ENCODE measurements at places on chromosomes 6 and 20.

DNA sequence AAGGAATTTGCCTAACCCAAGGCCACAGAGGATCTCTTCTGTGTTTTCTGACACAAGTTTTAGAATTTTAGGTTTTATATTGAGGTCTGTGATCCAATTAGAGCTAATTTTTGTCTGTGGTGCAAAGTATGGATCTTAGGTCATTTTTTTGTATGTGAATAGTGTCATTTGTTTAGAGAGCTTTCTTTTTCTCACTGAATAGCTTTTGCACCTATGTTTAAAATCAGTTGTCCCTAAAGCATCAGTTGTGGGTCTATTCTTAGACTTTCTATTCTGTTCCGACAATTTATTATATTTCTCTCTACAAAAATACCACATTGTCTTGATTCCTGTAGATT lies 341 bp upstream of the MCM9 start:
- no peak for DNase-seq

DNA sequence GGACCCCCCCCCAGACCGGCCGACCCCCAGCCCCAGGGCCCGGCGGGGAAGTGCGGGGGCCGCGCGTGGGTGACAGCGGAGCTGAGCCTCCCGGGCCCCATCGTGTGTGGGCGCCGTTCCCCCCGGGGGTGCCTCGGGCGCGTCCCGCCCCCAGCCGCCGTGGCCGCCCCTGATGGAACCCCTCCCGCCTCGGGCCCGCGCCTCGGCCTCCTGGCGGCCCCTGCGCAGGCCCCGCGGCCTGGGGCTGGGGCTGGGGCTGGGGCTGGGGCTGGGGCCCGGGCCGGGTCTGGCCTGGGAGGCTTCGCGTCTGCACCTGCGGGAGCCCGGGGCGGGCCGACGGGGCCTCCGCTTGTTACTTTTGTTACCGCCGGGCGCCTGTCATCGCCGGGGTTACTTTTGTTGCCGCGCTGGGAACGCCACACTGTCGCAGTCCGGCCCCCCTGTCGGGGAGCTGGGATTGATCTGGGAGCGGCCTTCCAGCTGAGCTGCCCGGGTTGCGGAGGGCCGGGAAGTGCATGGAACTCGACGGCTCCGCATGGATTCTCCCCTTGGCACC lies 598 bp downstream of the OGFR start:
- no peak for DNase-seq

DNA sequence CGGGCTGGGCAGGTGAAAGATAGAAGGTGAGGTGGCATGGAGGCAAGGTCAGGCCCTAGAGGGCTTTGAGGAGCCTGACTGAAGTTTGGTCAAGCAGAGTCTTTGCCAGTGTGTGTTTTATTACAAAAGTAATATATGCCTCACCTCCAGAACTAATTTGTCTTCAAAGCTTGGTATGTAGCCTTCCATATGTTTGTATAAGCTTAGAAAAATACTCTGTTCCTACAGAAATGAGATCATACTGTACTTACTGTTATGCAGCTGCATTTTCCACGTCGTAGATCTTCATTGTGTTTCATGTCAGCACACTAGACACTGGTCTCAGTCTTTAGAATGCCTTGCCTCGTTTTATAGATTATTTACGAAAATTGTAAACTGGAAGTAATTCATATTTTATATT lies 61.8 kb downstream of the ANKS1A start:
- DNase-seq: no peak

GRCh38 chr20:62275219-62275618 lies 27.6 kb upstream of the ADRM1 start:
- DNase-seq: no peak

DNA sequence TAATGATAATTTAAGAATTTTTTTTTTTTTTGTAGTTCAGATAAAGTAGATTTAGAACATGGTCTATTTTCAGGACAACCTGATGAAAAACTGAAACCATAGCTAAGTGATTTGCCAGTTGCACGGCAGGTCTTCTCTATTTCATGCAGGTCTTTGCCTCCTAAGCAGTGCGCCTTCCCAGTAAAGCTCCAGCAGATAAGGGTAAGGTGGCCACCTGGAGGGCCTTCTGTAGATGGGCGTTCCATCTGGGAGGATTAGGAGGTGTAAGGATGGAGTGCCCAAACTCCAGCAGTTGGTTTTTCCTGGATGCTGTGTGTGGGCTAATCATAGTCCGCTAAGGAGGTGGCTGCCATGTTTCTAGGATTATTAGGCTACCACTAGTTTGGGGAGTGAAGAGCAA lies 107.1 kb downstream of the ARID1B start:
- DNase-seq: no peak

DNA sequence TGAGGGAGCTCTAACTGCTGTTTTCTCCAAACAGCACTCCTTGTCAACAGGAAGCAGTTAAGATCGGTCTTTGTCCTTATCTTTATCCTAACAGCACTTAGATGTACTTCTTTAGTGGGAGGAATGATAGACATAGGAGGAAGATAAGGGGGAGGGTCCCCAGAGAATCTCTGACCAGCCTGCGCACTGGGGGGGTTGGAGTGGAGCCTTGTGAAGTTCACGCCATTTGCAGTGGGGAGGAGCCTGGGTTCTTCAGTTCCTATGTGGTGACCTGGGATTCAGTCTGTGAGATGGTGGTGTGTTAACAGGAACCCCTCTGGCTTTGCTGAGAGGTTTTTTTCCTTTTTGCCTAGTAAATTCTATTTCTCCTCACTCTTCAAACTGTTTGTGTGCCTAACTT lies 18.1 kb upstream of the ASCC3 start:
- no peak for DNase-seq

GRCh38 chr6:17556014-17556413 lies 44.1 kb upstream of the FAM8A1 start:
- DNase-seq: no peak

GRCh38 chr6:158684745-158685324 lies 35.0 kb downstream of the SYTL3 start:
- no peak for DNase-seq

DNA sequence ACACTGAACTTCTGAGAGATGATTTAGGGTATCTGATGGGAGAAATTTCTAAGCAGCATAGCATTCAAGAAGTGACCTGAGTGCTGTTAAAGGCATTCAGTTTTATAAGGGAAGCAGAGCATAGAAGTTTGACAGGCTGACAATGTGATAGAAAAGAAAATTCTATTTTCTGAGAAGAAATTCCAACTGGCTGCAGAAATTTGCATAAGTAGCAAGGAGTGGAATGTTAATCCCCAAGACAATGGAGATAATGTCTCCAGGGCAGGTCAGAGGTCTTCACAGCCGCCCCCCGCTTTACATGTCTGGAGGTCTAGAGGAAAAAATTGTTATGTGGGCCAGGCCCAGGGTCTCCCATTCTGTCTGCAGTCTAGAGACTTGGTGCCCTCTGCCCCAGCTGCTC lies 1361.8 kb upstream of the EYS start:
- no peak for DNase-seq

DNA sequence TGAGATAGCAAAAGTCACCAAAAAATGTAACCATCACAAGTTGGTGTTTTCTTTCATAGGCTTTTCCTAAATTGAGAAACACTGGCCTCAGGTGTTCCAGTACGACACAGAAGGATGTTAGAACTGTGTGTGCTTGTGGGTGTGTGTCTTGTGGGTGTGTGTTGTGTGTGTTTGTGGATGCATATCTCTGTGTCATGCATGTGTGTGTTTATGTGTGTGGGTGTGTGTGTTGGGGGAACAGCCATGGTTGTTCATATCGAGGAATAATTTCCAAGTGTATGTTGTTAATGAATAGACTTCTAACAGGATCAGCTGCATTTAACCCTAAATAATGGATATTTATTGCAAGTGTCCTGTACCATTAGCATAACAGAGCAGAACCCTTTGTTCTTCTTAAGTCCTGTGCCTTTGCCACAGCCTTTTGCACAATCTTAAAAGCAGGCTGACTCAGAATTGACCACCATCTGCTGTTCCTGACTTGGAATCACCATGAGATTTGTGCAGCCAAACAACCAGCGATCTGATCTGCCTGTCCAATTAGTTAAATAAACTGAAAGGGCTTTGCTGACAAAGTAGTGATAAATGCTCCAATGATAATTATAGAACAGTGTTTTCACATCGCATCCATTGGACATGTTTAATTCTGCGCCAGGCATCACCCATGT lies 7.6 kb downstream of the CD93 start:
- DNase-seq: no peak

DNA sequence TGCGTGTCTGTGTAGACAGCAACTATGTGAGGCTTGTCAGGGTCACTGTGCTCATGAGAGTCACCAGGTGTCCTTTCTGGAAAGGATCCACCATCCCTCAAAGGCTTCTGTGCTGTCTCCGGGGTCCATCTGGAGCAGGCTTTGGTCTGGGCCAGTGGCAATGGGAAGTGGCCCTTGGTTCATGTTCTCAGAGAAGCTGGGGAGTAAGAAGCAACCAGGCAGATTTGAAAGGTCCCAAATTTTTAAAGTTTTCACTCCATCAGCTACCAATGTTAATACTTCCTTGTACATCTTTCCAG lies 68.2 kb downstream of the GCNT2 start:
- DNase-seq: no peak

DNA sequence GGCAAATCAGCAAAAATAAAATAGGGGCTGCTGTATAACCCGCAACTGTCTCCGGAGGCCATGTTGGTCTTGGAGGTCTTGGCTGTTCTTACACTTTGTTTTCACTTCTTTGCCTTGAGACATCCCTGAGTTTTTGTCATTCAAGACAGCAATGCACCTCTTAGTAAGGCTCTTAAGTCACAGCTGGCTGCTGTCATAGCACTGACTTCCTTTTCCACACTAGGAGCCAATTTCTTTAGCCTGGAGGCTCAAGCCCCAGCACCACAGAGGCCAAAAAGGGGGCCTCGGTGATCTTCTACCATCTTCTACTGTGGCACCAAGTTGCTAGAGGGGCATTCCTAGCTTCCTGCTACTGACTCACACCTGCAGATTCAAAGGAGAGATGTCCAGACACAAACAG lies 536.3 kb downstream of the CDH26 start:
- DNase-seq: no peak

GRCh38 chr6:45688180-45688579 lies 310.4 kb upstream of the SUPT3H start:
- no peak for DNase-seq

- DNase-seq: no peak
Measured at GRCh38 chr6:108672641-108673040, 111.9 kb downstream of the FOXO3 start.

- DNase-seq: peak; percentile 21
Measured at GRCh38 chr6:43262000-43262779, 18.9 kb downstream of the TTBK1 start.

- DNase-seq: no peak
Measured at GRCh38 chr6:159438106-159438505, 254.9 kb downstream of the SOD2 start.

DNA sequence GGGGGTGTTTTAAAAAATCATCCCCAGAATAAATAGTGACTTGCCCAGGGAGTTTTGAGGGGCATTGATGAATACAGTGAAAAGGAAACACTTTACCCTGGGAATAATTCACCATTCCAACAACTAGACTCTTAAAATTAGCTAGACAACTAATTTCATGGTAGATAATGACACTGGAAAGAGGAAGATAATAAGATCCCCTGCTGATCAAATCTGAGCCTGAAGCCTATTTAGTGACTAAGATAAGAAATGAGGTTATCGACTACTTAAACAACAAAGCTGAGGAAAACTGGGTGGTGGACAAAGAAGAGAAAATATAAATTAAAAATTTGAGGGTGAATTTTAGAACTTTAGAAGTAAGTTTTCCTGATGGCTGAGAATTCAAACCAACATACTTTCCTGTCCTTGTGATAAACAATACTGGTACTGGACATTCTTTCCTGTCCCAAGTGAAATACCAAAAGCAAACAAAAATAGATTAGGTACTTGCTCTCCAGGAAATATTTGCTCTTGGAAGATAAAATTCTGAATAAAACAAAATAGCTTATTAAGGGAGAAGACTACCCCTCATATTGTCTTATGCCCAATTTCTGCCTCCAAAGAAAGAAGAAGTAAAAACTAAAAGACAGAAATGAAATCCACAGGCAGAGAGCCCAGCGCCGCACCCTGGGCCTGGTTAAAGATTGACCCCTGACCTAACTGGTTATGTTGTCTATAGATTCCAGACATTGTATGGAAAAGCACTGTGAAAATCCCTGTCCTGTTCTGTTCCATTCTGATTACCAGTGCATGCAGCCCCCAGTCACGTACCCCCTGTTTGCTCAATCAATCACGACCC lies 64.0 kb upstream of the ADGRF4 start:
- no peak for DNase-seq

- no peak for DNase-seq
Measured at GRCh38 chr6:39170860-39171259, 55.9 kb upstream of the SAYSD1 start.

- DNase-seq: no peak
Measured at GRCh38 chr6:11343963-11344723, 111.7 kb upstream of the NEDD9 start.

GRCh38 chr20:50625986-50626677 lies 65.2 kb downstream of the RIPOR3 start:
- DNase-seq: peak; percentile 74

- no peak for DNase-seq
Measured at GRCh38 chr6:150619275-150619674, 19.6 kb downstream of the PLEKHG1 start.

- DNase-seq: no peak
Measured at GRCh38 chr6:154514481-154514880, 4.0 kb upstream of the CNKSR3 start.

GRCh38 chr6:133568970-133569889 lies 319.7 kb upstream of the TCF21 start:
- peak; percentile 40 for DNase-seq

GRCh38 chr6:65161661-65162060 lies 545.4 kb downstream of the EYS start:
- no peak for DNase-seq

DNA sequence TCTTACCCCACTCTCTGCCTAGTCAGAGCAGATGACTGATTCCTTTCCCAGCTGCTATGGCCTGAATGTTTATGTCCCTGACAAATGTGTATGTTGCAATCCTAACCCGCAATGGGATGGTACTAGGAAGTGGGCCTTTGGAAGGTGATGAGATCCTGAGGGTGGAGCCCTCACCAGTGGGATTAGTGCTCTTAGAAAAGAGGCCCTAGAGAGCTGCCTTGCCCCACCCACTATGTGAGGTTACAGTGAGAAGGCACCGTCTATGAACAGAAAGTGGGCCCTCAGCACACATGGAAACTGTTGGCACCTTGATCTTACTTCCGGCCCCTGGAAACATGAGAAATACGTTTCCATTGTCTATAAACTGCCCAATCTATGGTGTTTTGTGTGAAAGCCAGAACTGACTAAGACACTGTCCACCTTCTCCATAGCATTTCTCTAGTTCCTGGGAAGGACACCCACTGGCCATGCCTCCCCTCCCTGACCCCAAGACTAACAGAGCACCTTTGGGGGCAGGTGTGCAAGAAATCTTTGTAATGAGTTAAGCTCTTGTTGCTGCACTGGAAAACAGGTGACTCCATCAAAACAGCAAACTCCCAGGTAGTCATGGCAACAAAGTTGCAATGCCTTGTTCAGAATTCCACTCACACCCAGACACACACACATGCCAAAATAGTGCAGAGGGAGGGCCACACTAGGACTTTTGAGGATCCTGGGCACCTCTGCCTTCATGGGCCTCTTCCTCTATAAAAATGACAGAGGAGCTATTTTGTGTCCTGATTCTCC lies 16.2 kb downstream of the GABRR2 start:
- no peak for DNase-seq

Data from DMS153 (cell line).